AG04450 (cell line): ENCODE measurements at places on chromosomes 6 and 20. TPM values are rescaled to one million over a fixed set of nuclear protein-coding genes. Genes with fewer than 3 reads are reported as not detected.

Gene FARS2
- 14.0 and 14.8 TPM in 2 replicates for polyA plus RNA-seq

Gene ISM1
- not detected in 2 replicates for polyA plus RNA-seq

Gene GRM1
- 0.01 TPM in 2 replicates for polyA plus RNA-seq

Gene L3MBTL3
- 17.0 and 23.2 TPM in 2 replicates for polyA plus RNA-seq

Gene NRSN1
- not detected in 2 replicates for polyA plus RNA-seq

Gene EYA2
- polyA plus RNA-seq = 4.0 and 5.1 TPM in 2 replicates

Gene CLVS2
- polyA plus RNA-seq = not detected in 2 replicates

Gene DNMT3B
- polyA plus RNA-seq = 1.8 and 1.9 TPM in 2 replicates

Gene OLIG3
- polyA plus RNA-seq = not detected in 2 replicates

Gene TMC2
- polyA plus RNA-seq = not detected in 2 replicates

- no peak for DNase-seq
Measured at GRCh38 chr20:25203871-25204320, 8.4 kb downstream of the ENTPD6 start.

DNA sequence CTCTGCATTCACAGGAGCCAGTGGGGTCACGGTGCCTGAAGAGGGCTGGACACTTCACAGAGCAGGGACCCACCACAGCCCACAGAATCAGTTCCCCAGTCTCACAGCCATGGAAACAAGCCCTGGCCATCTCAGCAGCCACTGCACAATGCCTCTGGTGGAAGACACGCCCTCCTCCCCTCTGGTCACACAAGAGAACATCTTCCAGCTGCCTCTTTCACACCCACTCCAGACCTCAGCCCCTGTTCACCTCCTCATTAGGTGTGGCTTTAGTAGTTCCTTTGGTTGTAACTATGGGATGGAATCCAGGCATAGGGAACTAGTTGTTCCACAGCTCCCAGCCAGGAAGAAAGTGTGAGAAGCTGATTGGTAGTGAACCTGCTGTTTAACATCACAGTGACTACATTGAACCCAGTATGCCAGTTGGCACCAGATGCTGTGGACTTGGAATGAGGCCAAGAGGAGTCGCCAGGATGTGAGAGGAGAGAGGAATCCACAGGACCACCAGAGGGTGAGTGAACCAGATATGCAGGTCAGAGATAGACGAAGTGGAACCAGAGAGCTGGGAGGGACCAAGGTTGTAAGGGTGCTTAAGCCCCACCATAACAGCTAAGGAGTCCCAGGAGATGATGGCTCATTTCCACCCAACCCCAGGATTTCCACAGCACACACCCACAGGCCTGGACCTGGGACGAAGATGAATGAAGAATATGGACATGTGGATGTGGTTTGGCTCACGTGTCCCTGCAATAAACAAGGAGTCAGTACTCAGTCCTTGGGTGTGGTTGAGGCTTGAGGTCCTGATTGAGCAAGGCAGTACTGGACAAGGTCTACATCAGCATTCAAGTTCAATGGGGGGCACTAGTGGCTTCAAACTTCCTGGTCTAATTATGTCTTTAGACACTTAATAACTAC lies 8.8 kb upstream of the BTN3A3 start:
- no peak for DNase-seq

GRCh38 chr6:133903855-133904254 lies 14.9 kb downstream of the TCF21 start:
- no peak for DNase-seq

DNA sequence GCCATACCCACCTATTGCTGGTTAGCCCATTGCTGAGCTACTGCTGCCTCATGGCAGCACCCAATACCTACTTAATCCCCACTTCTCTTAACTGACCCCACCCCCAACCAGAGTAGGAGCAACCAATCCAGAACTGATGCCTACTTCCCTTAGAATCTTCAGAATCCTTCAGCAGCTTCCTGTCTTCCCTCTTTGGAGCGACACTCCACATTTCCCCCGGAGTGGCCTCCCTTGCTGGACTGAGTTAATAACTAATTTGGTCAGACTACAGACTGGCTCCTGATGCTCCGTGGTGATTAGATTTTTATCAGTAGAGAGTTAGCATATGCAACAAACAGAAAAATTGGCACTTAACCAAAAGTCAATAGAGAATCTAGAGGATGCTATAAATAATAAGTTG lies 51.2 kb upstream of the UBR2 start:
- no peak for DNase-seq

DNA sequence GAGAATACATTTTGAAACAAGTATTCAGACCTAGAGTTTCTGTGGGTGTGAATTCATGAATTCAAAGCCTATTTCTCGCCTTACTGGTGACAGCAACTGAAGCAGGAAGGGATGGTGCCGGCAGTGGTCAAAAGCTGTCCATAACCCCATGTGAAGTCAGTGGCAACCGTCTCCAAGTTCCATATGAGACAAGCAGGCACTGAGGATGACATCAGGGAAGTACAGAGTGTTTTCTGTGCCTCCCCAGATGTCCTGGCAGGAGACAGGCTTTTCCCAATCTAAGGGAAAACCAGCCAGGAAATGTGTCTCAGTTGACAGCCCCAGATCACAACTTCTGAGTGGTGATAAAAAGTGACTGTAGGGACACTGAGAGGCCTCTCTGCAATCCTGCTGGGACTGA lies 66.6 kb downstream of the HIVEP2 start:
- no peak for DNase-seq

DNA sequence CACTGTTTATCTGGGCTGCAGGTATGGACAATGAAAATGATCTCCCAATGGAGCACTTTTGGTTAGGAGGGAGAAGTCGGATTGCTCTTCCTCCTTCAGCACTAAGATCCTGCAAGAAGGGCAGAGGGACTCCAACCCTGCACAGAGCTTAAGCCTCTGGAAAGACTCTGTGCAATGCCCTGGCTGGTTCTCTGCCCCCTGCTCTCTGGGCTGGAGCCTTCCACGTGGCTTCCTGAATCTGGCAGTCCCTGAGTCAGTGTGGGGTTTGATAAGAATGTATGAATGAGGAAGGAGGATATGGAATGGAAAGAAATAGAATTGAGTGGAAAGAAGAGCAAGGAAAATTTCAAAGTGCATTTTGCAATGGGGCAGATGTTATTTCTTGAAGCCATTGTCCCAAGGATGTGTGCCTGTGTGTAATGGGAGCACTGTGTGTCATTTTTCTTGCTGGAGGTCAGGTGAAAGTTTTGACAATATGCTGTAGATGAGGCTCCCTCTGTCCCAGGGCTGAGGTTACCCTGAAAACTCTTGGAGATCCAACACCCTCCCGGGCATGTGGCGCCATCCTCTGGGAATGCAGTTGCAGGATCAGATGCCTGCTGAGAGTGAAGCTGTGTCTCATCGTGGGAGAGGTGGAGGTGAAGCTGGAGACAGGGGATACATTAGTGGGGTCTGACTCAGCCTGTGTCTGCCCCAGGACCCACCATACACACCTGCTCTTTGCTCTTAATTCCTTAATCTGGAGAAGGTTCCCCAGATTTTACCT lies 16.3 kb upstream of the CST9L start:
- DNase-seq = no peak

DNA sequence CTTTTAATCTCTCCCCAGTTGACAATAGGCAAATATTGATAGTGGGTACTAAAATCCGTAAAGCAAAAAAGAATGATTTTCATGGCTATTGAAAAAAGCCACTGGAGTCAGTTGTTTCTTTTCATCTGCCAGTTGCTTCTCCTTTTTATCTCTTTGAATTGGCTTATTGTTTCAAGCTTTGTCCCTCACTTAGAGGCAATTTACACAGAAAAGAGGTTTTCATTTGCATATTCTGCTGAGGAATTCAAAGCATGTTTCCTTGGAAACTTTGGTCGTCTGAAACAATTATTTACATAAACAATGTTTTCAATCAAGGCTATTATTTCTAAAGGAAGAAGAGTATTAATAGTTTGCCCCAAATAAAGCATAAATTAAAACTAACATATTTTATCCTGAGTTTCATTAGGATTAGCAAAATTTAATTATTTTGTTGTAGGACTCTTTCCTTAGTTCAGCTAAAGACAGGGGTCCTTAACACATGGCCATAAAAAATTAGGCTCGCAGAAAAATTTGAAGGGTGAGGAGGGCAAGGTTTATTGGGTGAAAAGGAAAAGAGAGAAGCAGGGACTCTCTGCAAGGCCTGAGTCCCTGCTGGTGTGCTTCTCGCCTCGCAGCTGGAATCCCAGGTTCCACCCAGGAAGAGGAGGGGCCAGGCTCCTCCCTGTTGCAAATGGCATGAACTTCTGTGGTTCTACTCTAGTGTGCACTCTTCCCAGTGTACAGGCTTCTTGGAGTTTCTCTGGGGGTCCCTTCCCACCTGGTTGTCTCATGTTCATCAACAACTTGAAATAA lies 138.8 kb upstream of the LAMA2 start:
- DNase-seq = no peak

DNA sequence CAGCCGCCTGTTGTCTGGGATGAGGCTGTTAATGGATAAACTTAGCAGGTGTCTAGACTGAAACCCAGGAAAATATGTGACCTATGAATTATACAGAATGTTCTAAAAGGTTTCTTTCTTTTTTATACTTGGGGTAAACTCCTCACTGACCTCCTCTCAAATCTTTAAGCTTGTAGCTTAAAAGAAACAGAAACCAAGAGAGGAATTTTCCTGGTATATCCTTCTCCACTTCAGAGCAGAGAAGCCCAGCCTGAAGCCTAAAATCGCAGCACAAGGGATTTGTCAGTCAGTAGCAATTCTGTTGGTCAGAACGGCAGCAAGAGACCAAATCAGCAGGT lies 99.4 kb upstream of the RIPOR2 start:
- DNase-seq = no peak

DNA sequence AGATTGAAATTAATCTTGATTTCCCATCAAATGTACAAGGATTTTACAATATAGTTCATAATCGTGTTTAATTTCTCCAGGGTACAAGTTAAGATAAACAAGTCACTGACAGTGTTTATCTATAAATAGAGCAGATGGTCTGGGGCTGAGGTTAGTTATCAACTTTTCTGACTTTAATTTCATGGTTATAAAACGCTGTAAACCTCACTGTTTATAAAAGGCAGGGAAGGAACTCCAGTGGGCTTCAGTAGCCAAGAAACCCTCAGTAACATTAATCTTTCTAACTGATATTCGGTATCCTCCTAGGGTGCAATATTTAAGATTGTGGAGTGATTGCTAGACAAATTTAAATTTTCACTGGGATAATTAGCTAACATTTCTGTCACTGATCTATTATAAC lies 68.6 kb downstream of the GFRAL start:
- DNase-seq = no peak

- DNase-seq = no peak
Measured at GRCh38 chr6:29999416-29999815, 57.1 kb downstream of the HLA-A start.

DNA sequence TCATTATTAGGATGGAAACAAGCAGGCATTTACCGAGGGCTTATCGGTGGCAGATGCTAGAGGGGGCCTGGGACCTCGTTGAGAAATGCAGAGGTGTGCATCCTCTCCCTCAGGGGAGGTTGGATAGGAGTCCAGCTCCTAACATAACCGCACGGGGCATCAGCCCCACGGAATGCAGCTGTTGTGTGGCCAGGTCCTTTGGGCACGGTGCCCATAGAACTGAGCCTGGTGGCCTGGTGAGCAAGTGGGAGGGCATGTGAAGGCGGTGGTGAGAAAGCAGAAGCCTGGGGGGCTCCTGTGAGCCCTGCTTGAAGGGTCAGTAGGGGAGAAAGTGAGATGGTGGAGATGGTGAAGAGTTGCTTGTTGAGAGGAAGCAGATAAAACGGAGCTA lies 143.7 kb downstream of the CDH26 start:
- DNase-seq = no peak

DNA sequence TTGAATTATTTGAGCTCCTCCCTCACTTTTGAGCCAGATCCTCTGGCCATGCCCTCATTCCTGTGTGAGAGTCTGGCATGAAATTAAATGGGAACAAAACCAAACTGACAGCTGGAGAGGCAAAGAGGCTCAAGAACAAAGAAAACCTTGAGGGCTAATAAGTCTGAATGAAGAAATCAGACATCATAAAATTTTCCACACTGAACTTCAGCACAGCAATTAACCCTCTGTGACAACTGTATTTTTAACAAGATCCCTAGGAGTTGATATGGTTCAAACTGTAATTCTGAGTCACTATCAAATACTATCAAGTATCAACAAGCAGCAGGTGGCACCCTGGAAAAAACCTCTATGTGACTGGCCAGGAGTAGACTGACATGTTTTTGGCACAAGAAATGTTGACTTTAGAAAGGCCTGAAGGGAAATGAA lies 109.4 kb upstream of the EMILIN3 start:
- DNase-seq = peak; percentile 21

GRCh38 chr6:56837322-56837894 lies 117.5 kb upstream of the BEND6 start:
- DNase-seq = no peak

- DNase-seq = no peak
Measured at GRCh38 chr20:5890773-5891441, 59.4 kb downstream of the TRMT6 start.

DNA sequence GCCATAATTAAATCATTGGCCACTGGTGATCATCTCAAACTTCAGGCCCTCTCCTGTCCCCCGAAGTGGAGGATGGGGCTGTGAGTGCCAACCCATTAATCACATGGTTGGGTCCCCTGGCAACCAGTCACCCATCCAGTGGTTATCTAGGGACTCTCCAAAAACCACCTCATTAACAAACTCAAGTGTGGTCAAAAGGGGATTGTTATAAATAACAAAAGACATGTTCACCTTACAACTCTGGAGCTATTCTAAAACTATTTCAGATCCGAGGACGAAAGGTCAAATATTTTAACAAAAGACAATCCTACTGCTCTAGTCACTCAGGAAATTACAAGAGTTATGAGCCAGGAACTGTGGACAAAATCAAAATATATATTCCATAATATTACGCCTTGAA lies 95.5 kb upstream of the PRND start:
- DNase-seq = no peak

DNA sequence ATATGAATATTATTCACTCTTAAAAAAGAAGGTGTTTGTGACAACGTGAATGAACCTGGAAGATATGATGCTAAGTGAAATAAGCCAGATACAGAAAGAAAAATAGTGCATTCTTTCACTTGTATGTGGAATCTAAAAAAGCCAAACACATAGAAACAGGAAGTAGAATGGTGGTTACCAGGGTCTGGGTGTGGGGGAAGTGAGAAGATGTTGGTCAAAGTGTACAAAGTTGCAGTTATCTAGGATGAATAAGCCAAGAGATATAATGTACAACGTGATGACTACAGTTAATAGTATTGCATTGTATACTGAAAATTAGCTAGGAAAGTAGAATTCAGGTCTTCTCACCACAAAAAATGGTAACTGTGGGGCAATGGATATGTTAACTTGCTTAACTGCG lies 151.1 kb upstream of the HCRTR2 start:
- DNase-seq = no peak

- DNase-seq = no peak
Measured at GRCh38 chr20:4811661-4812181, 90.0 kb downstream of the PRND start.
